T-helper 17 cell (primary cell): ENCODE measurements at places on chromosomes 16 and 17. TPM values are rescaled to one million over a fixed set of nuclear protein-coding genes. Genes with fewer than 3 reads are reported as not detected.

Gene TNFRSF12A
- total RNA-seq, result 1.3 TPM

Gene BCO1
- total RNA-seq, result not detected

Gene NHLRC4
- total RNA-seq, result 1.4 TPM

Gene RNF222
- total RNA-seq, result 0.52 TPM

Gene VASN
- total RNA-seq, result 0.55 TPM

Gene FOXC2
- not detected for total RNA-seq

Gene CCL8
- not detected for total RNA-seq

Gene CHD3
- total RNA-seq, result 219 TPM

Gene KRT17
- total RNA-seq, result not detected

DNA sequence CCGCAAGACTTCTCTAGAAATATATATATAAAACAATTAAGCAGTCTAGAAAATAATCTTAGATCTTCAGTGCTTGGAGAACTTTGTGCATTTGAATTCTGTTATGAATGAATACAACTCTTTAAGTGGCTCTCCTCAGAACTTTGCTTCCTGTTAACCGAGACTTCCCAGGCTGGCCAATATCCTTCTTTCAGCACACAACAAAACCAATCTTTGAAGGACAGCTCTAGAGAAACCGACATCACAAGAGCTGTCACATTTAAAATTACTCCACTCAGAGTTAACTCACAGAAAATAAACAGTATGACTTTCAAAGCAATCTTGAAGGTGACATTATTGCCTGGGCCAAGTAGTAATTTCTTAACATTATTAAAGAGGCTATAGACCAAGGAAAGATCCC is 49.7 kb upstream of the ITGA2B start:
- peaks cover 14% of the 10 kb centered on the region for H3K4me1 ChIP-seq
- no peak for DNase-seq
- H3K27ac ChIP-seq, result peak overlapping the region; percentile 76
- H3K27me3 ChIP-seq, result no peaks in the 10 kb centered on the region
- H3K36me3 ChIP-seq, result no peaks in the 10 kb centered on the region

DNA sequence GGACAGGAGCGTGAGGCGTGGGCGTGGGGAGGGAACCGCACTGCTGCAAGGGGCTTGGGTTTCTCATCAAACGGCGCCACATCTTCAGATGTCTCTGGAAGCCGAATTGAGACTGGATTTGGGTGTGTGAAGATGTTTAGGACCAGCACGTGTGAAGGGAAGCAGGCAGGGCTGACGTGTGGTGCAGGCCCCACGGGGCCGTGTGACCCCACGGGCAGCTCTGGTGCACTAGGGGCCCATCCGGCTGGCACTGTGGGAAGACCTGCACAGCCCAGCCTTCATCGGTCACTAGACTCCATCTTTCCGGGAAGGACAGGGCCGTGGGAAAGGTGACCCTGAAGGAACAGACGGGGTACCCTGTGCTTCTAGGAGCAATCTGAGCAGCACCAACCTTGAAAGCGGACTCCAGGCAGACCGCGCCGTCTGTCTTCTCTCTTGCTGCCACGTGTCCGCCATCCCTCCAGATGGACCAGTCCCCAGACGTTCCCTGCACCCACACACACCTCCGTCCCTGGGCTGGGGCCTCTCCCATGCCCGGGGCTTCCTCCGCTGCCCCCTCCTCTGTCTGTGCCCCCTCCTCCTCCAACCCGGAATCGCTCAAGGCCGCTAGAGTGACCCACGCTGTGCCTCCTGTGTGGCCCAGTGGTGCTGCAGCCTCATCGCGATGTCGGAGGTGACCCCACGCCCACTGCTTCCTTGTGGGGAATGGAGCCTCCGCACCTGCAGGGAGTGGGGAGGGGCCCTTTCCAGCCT is 23.4 kb upstream of the CBFA2T3 start:
- peak overlapping the region; percentile 63 for H3K4me3 ChIP-seq
- H3K4me1 ChIP-seq, result peaks cover 12% of the 10 kb centered on the region
- peak overlapping the region; percentile 2 for H3K27ac ChIP-seq

DNA sequence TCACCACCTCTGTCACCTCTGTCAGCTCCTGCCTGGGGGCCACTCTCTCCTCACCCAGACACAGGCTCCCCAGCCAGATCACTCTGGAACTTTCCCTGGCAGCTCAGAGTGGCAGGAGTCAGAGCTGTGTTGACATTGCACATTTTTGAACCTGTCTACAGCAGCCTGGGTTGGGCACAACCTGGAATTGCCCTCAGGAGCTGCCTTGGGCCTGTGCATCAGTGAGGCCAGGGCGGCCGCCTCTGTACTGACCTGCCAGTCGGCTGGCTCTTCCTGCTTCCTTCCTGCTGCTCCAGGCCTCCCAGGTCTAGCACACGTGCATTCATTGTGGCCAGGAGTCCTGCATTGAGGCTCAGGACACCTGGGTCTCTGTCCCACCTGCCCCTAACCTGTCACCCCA is 14.2 kb upstream of the TMEM11 start:
- no peak for DNase-seq
- no peaks in the 10 kb centered on the region for H3K36me3 ChIP-seq
- no peak overlapping the region for H3K4me3 ChIP-seq
- no peak overlapping the region for H3K27ac ChIP-seq
- H3K4me1 ChIP-seq, result no peaks in the 10 kb centered on the region
- H3K27me3 ChIP-seq, result no peaks in the 10 kb centered on the region

DNA sequence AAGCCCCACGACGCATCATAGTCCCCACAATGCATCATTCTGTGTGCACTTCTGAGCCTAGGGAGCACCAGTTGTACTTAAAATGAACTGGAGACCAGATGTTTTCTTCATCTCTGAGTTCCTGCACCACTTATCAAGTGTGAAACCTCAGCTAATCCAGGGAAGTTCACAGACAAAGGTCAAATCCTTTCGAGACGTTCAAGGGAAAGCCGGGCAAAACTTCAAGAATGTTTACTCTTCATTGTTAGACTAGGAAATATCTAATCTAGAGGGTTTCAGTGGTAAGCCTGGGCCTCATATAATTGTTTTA is 4.6 kb upstream of the PMP22 start:
- no peak overlapping the region for H3K4me3 ChIP-seq
- DNase-seq, result no peak
- H3K36me3 ChIP-seq, result no peaks in the 10 kb centered on the region
- no peak overlapping the region for H3K27ac ChIP-seq
- peaks cover 44% of the 10 kb centered on the region for H3K27me3 ChIP-seq

GRCh38 chr16:48013491-48013901 is 142.3 kb downstream of the ABCC12 start:
- no peaks in the 10 kb centered on the region for H3K27me3 ChIP-seq
- H3K4me3 ChIP-seq, result no peak overlapping the region
- H3K4me1 ChIP-seq, result no peaks in the 10 kb centered on the region
- H3K27ac ChIP-seq, result no peak overlapping the region
- DNase-seq, result no peak

DNA sequence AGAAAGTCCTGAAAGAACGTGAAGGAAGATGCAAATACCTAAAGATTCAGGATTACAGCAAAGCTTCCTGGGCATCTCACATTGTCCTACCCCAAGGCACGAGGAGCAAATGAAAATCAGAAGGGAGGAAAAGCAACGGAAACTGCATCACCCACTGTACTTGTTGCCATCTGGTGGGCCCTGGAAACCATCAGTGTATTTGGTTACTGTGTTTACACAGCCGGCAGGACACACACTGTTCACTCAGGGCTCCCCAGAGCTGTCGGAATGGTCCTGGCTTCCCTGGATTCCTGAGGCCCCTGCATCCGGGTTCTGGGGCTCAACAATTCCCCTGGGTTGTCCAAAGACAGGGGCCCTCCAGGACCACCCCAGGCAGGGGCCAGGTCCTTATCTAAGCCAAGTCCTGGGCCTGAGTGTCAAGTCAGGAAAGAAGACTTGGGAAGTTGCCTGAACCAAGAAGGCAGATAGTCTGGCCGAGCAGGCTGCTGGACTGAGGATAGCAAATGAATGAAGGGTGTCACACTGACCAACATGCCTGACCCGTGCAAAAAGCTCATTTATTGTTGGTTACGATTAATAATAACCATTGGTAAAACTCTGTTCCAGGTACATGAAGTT is 52.8 kb downstream of the SOX9 start:
- H3K27ac ChIP-seq, result no peak overlapping the region
- no peak overlapping the region for H3K4me3 ChIP-seq
- no peak for DNase-seq
- H3K27me3 ChIP-seq, result peaks cover 8% of the 10 kb centered on the region
- no peaks in the 10 kb centered on the region for H3K36me3 ChIP-seq
- peaks cover 3% of the 10 kb centered on the region for H3K4me1 ChIP-seq

GRCh38 chr17:59830846-59831486 is 61.8 kb downstream of the TUBD1 start:
- H3K4me3 ChIP-seq, result no peak overlapping the region
- peak overlapping the region; percentile 96 for H3K27ac ChIP-seq
- DNase-seq, result no peak
- H3K36me3 ChIP-seq, result no peaks in the 10 kb centered on the region

DNA sequence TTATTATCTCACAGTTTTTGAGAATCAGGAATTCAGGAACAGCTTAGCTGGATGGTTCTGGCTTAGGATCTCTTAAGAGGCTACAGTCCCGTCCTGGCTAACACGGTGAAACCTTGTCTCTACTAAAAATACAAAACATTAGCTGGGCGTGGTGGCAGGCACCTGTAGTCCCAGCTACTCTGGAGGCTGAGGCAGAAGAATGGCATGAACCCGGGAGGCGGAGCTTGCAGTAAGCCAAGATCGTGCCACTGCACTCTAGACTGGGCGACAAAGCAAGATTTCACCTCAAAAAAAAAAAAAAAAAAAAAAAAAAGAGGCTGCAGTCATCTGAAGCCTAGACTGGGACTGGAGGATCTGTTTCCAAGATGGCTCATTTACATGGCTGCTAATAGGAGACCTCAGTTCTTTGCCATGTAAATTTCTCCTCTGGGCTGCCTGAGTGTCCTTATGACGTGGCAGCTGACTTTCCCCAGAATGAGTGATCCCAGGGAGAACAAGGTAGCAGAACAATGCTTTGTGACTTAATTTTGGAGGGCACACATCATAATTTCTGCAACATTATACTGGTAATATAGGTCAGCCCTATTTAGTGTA is 95.8 kb upstream of the CORO6 start:
- peaks cover 50% of the 10 kb centered on the region for H3K4me1 ChIP-seq
- DNase-seq, result no peak
- peaks cover 9% of the 10 kb centered on the region for H3K36me3 ChIP-seq
- no peaks in the 10 kb centered on the region for H3K27me3 ChIP-seq

DNA sequence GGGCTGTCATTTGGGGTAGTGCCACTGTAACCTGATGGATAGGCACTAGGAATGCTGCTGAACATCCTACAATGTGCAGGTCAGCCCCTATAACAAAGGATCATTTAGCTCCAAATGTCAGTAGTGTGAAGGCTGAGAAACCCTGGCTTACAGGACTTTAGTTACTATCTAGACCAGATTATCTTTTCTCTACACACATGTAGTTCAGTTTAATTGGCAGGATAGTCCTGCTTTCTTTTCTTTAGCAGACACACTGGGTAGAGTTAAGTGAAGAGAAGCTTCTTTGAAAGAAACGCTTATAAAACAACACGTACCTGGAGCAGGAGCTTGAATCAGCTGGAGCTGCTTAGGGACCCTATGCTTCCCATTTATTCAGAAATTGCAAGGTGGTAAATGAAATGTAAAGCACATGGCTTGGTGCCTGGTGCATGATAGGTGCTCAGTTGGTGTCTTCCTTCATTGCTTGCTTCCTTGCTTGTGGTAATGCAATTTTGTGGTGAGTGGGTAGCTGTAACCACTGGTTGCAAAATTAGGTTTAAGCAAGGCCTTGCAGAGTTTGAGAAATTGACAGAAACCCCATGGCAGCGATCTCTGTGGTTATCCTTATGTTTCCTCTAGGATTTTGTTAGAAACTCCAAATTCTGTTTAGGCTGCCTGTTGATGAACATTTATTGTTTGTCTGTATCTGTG is 9.4 kb downstream of the METTL9 start:
- H3K4me1 ChIP-seq, result peaks cover 45% of the 10 kb centered on the region

- no peak overlapping the region for H3K4me3 ChIP-seq
- H3K36me3 ChIP-seq, result peaks cover 2% of the 10 kb centered on the region
- H3K27me3 ChIP-seq, result peaks cover 43% of the 10 kb centered on the region
Measured at GRCh38 chr17:79513820-79514535, 96.9 kb downstream of the RBFOX3 start.

- peaks cover 15% of the 10 kb centered on the region for H3K4me1 ChIP-seq
- H3K27me3 ChIP-seq, result no peaks in the 10 kb centered on the region
- DNase-seq, result peak; percentile 81
- no peak overlapping the region for H3K4me3 ChIP-seq
- no peak overlapping the region for H3K27ac ChIP-seq
Measured at GRCh38 chr17:42405963-42406495, 17.0 kb downstream of the CAVIN1 start.
